Stimulated activated CD4-positive, alpha-beta T cell treated with anti-CD3 and anti-CD28 coated beads, Interleukin-12 subunit alpha, Interleukin-12 subunit beta, amount 100 ng/mL, for 48 hours (primary cell): ENCODE measurements at places on chromosomes 16 and 17.

DNA sequence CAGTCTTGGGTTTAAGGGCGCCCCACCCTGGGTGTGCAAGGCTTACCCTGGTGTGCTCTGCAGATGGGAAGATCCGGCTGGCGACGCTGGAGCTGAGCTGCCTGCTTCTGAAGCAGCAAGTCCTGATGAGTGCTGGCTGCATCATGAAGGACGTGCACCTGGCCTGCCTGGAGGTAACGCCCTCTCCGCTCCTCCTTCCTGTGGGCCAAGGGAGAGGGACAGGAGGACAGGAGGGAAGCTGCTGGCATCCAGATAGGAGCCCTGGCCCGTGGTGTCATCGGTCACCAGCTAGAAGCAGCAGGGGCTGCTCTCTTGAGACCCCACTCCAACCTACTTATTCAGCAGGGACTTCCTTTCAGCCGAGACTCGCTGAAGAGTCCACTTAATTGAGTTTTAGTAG is 97.8 kb downstream of the CLEC16A start:
- DNase-seq = no peak

GRCh38 chr17:76151896-76152454 is 10.9 kb upstream of the FOXJ1 start:
- DNase-seq = no peak

- no peak for DNase-seq
Observed at GRCh38 chr16:88276591-88276990, 106.2 kb upstream of the ZNF469 start.

DNA sequence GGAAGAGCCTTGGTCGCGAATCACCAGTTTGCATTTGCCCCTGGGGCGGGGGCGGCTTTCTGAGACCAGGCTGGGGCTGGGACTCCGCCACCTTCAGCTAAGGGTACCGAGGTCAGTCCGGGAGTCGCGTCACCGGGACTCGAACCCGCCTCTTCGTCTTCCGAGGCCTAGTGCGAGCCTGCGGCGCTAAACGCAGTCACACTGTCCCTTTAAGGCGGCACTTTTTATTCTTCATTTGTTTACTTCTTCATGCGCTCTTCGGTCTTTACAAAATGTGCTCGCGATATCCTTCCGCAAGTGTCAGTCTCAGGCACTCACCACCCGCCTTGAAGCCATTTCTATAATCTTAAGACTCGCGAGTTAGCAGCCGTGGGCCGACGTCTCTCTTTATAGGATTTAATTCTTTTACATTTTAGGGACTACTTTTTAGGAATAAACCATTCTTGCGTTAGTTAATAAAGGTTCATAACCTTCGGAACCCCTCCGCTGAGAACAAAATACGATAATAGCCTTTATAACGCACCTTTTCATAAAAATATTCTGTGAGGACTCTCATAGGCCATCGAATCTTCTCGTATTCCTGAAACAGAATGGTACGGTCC is 593 bp upstream of the HEXIM1 start:
- DNase-seq = peak; percentile 73

DNA sequence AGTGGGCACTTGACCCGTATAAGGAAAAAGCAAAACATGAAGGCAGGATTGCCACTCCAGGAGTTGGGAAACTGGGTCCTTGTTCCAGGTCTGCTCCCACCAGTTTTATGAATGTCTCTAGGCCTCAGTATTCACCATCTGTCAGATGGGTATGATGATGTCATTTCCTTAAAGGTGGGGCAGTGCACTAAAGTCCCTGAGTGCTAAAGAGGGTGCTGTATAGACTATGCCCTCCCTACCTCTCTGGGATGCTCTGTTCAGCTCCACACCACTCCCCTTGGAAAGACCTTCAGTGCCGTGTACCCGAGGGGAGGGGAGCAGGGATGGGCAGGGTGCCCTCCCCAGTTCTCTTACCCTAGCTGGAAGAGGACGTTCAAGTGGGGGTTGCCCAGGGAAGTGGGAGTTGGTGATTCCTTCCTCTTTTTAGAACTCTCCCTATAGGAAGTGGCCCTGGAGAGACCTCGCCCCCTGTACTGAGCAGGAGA is 2.2 kb downstream of the LASP1 start:
- no peak for DNase-seq

GRCh38 chr17:64506201-64506575 is at the start of gene DDX5:
TSS of gene DDX5 (minus strand) at chr17:64506289. CDS start at chr17:64506119, 170 bp downstream.
- DNase-seq = peak; percentile 97

DNA sequence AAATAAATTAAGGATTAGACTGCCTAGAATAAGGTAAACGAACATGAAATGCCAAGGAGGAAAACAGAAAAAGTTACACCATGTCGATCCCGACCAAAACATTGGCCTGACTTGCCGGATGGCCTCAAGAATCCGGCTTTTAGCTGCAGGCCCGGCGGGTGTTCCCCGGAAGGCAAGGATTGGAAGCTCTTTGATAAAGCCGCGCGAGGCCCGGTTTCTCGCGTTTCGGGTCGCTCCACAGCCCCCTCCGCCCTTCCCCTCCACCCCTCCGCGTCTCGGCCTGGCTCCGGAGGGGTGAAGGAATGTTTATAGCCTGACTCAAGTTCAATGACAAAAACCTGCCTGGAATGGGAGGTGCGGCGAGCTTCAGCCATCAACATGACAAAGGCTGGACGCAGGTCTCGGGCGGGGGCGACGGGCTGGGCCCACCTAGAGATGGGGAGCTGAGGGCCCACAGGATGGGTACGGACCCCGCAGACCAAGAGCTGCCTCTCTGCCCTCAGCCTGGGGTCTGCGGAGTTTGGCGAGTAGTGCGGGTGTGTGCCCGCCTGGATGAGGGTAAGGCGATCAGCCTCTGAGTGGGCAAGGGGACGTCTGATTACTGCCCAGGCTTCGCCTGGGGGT is 2.6 kb downstream of the PRAC1 start:
- no peak for DNase-seq

GRCh38 chr16:11016993-11017392 is 72.6 kb downstream of the CLEC16A start:
- DNase-seq = peak; percentile 12

- no peak for DNase-seq
Observed at GRCh38 chr17:20276421-20276820, 190.9 kb downstream of the LGALS9B start.

DNA sequence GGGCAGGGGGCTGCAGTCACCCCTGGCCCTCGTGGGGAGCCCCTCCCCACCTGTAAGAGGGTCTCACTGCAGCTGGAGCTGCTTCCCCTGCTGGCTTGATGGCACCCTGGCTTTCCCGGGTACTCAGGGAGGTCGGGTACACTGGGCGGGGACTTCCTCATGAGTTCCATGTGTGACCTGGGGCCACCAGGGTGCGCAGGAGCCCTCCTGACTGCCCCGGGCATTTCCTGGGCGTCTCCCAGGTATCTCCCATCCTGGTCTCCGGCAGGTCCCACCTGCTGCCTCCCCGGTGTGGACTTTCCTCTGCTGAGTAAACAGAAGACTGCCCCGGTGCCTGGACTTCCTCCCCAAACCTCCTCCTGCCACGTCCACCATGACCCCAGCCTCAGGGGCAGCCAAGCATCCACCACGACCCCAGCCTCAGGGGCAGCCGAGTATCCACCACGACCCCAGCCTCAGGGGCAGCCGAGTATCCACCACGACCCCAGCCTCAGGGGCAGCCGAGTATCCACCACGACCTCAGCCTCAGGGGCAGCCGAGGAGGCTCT is 40.9 kb downstream of the CBFA2T3 start:
- DNase-seq = no peak

- DNase-seq = no peak
Observed at GRCh38 chr16:20866145-20866772, 33.9 kb downstream of the DCUN1D3 start.

DNA sequence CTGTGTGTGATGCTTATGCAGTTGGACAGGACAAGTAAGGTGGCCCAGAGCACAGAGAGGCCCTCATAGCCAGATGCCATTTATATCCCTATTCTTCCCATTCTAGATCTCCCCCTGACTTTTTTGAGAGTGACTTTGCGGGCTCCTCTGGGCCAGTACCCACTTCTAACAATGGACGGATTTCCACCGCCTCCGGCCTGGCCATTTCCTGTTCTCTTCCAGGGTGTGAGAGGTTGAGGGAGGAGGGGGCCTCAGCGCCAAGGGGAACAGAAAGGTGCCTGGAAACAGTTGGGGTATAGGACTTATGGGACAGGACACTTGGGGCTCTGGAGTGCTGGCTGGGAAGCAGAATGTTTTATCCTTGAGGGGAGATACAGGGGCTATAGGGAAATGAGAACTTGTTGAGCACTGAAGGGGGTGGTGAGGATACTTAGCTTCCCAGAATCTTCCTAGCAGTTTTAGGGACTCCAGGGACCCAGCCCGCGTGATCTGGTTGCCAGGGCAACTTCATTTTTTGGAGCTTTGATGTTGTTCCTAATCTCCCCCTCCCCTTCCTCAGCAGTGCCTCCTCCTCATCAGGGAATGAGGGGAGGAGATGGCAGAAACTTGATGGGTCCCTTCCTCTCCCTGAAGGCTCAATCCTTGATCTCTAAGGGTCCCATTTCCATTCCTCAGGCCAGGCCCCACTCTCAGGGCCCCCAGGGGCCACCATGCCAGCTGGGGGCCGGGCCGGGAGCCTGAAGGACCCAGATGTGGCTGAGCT is 3.6 kb downstream of the TAOK2 start:
- DNase-seq = no peak

- DNase-seq = no peak
Observed at GRCh38 chr17:41710472-41711090, 1.6 kb upstream of the GAST start.

DNA sequence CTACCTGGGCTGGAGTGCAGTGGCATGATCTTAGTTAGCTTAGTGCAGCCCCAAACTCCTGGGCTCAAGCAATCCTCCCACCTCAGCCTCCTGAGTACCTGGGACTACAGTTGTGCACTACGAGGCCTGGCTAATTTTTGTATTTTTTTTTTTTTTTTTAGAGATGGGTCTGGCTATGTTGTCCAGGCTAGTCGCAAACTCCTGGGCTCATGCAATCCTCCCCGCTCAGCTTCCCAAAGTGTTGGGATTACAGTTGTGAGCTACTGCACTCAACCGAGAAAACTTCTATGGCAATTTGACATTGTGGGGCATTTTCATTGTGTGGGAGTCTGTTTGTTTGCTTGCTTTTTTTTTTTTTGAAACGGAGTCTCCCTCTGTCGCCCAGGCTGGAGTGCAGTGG is 30.0 kb downstream of the CRISPLD2 start:
- DNase-seq = no peak

GRCh38 chr17:61382796-61383688 is 16.6 kb upstream of the TBX2 start:
- no peak for DNase-seq

DNA sequence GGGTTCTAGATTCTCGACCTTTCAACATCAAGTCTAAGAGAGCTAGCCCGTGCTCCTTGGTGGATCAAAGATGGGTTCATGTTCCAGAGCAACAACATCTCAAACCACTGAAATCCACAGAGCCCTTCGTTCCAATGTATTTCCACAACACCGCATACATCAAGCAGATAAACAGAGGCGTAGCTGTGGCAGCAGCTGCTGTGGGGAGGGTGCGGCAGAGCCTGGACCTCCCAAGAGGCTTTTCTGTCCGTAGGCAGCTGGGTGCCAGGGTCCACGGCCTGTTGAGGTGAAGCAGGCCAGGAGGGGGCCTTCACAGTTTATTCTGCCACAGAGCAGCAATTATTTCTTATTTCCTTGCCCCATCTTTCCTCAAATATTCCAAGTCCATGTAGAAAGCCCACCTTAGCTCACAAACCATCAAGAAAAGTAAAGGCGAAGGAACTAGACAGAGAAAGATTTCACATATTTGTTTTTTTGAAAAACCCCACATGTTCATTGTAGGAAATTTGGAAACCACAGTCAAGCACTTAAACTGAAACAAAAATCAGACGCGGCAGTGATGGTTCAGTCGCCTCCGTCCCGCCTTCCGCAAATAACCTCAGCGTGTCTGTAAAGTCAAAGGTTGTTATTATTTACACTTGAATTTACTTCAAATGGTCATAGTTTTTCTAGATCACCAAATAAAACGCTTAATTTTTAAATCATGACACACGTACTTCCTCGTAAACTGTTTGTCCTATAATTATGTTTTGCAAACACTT is 144.6 kb upstream of the FOXF1 start:
- no peak for DNase-seq

DNA sequence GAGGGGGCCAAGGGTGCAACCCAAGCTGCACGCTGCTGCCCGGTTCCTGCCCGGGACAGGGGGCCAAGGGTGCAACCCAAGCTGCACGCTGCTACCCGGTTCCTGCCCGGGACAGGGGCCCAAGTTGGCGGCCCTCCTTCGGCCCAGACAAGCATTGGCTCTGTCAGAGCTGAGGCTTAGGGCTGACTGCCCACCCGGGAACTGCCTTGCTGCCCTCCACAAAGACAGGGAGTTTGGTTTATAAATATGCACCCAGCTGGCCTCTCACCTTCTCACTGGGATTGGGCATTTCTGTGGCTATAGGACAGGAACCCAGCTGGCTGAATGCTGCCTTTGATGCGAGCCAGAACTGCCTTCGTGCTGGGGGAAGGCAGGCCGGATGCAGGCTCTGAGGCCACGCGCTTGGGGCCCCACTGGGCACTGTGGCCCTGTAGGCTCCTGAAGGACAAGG is 105.7 kb downstream of the IRX5 start:
- no peak for DNase-seq

DNA sequence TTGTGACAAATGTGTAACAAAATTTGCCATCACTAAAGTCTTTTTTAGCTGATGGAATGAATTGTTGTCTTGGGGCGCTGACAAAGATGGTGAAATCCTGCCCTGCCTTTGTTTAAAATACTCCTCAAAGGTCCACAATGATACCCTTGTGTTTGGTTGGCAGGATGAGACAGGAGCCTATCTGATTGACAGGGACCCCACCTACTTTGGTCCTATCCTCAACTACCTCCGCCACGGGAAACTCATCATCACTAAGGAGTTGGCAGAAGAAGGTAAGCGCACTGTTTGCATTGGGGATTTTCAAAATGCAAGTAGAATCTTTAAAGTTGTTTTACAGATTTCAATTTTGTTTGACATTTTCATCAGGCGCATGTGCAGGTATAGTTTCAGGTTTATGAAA is 2.0 kb downstream of the KCTD2 start:
- no peak for DNase-seq

GRCh38 chr17:7419819-7420610 is at the start of gene SPEM1:
TSS of gene SPEM1 (plus strand) at chr17:7420324. CDS start at chr17:7420385, 61 bp downstream.
- no peak for DNase-seq

DNA sequence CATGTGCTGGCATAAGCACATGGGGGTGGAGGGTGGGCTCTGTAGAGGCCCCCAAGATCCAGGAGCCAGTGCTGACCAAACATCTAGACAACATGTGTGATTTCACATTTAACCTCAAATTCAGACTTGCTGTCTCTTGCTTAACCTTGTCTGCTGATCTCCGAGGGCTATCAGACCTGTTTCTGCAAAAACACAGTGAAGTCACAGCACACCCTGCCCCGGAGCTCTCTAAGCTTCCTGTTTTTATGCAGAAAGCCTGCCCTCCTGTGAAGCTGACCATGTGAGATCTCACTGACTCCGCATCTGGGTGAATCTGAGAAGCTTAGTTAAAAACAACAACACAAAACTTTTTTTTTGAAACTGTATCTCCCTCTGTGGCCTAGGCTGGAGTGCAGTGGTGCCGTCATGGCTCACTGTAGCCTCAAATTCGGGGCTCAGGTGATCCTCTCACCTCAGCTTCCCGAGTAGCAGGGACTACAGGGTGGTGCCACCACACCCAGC is 6.6 kb upstream of the DPEP2 start:
- no peak for DNase-seq
